Cardiac septum (tissue), 1 donor: ENCODE measurements at places on chromosomes 1 and 21.

- peak; percentile 89 for DNase-seq
Measured at GRCh38 chr1:116168277-116169032, 57.3 kb downstream of the MAB21L3 start.

DNA sequence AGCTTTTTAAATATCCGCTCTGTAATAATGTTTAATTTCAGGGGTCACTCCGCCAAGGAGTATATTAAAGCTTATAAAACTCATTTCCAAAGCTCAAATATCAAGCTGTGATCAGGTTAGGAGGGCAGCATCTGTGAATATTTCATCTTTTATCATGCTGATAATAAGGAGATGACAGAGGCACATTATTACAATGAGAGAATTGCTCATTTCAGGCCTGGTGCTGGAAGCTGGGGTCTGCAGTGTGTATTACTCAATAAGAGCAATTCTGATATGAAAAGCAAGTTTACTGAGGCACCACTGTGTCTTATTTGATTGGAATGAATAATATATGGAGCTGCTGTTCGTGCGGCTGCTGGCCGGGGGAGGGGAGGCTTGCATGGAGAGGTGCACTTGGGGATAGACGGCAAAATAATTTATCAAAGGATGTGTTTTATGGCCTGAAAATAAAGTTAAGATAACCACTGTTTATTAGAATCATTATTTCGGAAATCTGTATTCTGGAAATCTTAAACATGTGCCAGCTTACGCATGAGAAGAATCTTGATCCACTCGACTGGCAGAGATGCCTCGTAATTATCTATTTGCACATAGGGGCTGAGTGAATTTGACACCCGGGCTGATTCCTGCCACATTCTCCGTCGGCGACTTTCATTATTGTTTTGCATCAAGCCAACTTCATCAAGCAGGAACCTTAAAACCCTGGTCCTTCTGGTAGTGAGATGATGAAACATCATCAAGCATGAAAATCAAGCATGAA, 173.2 kb downstream of the RRAGC start:
- no peak for DNase-seq

- no peak for DNase-seq
Measured at GRCh38 chr1:147586414-147586813, 45.1 kb downstream of the BCL9 start.

DNA sequence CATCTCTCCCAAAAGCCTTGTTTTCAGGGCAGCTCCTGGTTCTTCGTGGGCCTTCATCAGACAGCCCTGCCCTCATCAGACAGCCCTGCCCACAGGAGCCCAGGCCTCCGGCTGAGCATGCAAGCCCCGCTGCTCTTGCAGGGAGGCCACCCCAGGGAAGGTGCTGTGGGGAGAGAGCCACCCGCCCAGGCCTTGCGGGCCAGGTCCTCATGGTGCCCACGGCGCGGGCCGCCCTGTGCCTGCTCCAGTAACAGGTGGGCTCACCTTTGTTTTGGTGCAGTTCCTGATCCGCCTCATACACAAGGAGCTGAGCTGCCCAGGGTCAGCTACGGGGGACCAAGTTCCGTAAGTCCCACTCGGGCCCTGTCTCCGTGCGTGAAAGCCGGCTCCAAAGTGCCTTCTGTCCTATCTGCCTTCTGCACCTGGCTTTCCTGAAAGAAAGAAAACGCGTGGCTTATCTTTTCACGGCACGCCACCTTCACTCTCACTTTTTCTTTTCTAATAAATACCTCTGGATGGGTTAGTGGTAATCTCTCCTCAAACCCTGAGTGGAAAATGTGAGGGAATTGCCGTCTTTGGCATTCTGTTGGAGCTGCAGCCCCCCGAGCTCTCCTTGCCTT, 65.9 kb downstream of the SLC37A1 start:
- peak; percentile 46 for DNase-seq

- DNase-seq: no peak
Measured at GRCh38 chr1:113286156-113286555, 104.2 kb upstream of the MAGI3 start.

GRCh38 chr1:232793944-232794343, 11.3 kb upstream of the MAP10 start:
- DNase-seq: no peak

- DNase-seq: no peak
Measured at GRCh38 chr1:205915354-205915990, 27.8 kb downstream of the SLC26A9 start.

GRCh38 chr1:113136476-113136875, 63.5 kb downstream of the LRIG2 start:
- DNase-seq: no peak

DNA sequence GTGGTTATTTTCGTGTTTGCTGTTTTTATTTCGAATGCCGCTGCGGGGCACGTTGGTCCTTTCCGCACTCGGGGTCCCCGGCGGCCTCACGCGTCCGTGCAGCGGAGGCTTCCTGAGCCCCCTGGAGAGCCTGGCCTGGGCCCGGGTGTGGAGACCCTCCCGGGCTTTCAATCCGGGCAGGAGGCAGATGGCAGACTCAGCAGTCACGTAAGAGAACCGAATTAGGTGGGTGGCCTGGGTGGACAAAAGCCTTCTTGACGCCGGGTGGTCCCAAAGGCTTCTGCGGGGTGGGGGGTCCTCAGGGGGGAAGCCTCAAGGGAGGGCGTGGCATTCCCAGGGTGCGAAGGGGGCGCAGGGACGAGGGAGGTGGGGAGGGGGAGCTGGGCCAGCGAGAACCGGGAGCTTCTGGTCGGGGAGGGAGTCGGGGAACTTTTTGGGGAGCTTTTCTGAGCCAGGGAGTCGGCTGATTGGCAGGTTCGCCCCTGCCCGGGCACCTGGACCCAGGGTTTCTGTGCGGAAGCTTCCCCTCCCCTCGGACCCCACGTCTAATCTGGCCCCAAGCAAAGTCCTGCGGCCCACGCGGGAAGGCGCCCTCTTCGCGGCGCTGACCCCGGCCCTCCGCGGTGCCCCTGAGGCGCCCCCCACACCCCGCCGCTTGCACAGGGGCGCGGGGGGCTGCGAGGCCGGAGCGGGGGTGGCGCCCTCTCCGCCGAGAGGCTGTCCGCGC, 1.3 kb upstream of the HES4 start:
- DNase-seq: no peak
